HCT116 (cell line): ENCODE measurements at places on chromosomes 16 and 17. TPM values are rescaled to one million over a fixed set of nuclear protein-coding genes. Genes with fewer than 3 reads are reported as not detected.
A peak's percentile ranks its signal among the peaks of the same experiment; 100 is the strongest.

Gene KRT40
- not detected for total RNA-seq

DNA sequence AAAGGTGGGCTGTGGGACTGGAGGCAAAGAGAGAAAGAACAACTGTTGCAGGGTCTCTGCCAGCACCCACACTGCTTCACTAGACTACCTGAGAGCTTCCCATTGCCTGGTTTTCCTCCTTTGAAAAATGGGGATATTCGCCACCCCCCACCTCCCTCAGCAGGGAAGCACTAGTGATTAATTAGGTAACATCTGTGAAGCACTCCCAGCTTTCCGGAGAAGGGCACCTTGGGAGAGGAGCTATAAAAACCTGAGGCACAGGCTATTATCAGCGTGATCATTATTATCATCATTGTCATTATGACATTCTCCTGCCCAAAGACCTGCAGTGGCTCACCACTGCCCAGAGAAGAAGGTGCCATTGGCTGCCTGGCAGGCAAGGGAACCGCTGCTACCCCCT is 83.5 kb downstream of the XYLT1 start:
- DNase-seq, result no peak
- no peak overlapping the region for H3K27ac ChIP-seq
- H3K4me1 ChIP-seq, result no peaks in the 10 kb centered on the region

GRCh38 chr16:396199-396598 is 800 bp upstream of the NME4 start:
- peak overlapping the region; percentile 61 for H3K27ac ChIP-seq
- no peak for DNase-seq
- no peak overlapping the region for H3K4me3 ChIP-seq
- H3K27me3 ChIP-seq, result no peaks in the 10 kb centered on the region

DNA sequence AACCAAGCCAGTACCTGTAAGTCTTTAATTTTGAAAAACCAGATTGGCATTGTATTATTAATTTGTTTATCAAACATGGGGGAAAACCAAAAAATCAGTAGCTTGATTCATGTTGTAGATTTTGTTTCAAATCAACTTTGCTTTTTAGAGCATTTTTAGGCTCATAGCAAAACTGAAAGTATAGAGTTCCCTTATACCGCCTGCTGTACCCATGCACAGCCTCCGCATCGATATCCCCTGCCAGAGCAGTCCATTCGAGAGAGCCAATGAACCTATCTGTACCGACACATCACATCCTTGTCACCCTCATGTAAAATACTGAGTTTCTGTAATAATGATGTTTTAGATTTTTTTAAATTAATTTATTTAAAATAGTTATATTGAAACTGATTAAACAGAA is 16.2 kb upstream of the MRC2 start:
- peaks cover 34% of the 10 kb centered on the region for H3K36me3 ChIP-seq
- H3K27me3 ChIP-seq, result no peaks in the 10 kb centered on the region
- H3K4me1 ChIP-seq, result no peaks in the 10 kb centered on the region
- H3K27ac ChIP-seq, result no peak overlapping the region
- H3K4me3 ChIP-seq, result no peak overlapping the region

Gene MYCBPAP
- total RNA-seq, result not detected

DNA sequence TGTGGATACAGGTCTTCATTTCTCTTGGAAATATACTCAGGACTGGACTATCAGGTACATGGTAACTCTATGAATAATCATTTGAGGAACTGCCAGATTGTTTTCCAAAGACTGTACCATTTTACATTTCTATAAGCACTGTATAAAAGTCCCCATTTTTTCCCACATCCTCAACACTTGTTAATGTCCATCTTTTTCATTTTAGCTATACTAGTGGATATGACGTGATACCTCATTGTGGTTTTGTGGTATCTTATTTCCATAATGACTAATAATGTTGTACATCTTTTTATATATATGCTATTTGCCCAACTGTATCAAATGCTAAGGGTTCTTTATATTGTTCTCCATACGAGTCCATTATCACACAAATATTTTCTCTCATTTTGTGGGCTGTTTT is 22.9 kb downstream of the NUP88 start:
- H3K4me1 ChIP-seq, result no peaks in the 10 kb centered on the region
- peaks cover 60% of the 10 kb centered on the region for H3K36me3 ChIP-seq
- no peak overlapping the region for H3K27ac ChIP-seq
- DNase-seq, result no peak
- no peak overlapping the region for H3K4me3 ChIP-seq
- no peaks in the 10 kb centered on the region for H3K27me3 ChIP-seq

- H3K4me3 ChIP-seq, result no peak overlapping the region
- no peaks in the 10 kb centered on the region for H3K36me3 ChIP-seq
- no peak overlapping the region for H3K27ac ChIP-seq
- peaks cover 42% of the 10 kb centered on the region for H3K27me3 ChIP-seq
- no peaks in the 10 kb centered on the region for H3K4me1 ChIP-seq
These were observed 110.6 kb downstream of the GP2 start for GRCh38 chr16:20216591-20217217.

GRCh38 chr16:27823421-27823820 is 240.1 kb downstream of the GSG1L start:
- no peaks in the 10 kb centered on the region for H3K4me1 ChIP-seq
- no peak for DNase-seq
- no peak overlapping the region for H3K27ac ChIP-seq
- no peaks in the 10 kb centered on the region for H3K36me3 ChIP-seq
- H3K27me3 ChIP-seq, result peaks cover 13% of the 10 kb centered on the region; the same call in 1 of the 2 replicates
- H3K4me3 ChIP-seq, result no peak overlapping the region

DNA sequence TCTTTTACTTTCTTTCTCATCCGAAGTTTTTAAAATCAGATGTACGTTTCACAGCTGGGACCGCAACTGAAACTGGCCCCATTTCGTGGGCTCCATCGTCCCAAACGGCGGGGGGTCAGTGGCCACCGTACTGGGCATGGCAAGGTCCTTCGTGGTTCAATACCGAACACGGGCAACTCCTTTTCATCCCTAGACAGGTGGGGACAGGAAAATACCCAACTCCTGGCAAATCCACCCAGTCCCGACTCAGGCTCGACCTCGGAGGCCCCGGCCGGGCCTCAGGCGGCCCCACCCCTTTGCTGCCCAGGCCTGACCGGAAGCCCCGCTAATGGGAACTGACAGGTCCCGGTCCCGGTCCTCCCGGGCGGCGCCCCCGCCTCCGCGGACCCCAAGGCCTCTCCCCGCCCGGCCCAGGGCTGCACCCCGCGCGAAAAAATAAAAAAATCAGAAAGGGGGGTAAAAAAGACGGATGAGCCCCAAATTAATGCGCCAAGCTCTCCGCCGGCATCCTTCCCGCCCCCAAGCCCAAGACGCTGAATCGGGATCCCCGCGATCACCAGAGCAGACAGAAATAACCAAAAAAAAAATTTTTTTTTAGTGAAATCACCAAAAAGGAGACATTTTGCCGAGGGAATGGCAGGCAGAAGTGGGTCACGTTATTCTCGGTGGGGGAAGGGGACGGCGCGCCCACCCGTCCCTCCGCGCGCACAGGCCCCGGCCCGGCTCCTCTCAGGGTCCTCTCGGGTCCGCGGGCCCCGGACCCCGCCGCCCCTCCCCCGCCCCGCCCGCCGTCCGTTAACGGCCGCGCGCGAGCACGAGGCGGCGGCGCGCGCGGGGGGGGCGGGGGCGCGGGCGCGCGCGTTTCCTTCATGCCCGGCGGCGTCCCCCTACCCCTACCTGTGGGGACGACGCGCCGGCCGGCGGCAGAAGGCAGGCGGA is 562 bp downstream of the ZC3H7A start:
- peak overlapping the region; percentile 91 for H3K27ac ChIP-seq
- no peaks in the 10 kb centered on the region for H3K27me3 ChIP-seq
- DNase-seq, result no peak
- peaks cover 23% of the 10 kb centered on the region for H3K4me1 ChIP-seq
- H3K36me3 ChIP-seq, result no peaks in the 10 kb centered on the region

Gene SHBG
- total RNA-seq, result not detected

DNA sequence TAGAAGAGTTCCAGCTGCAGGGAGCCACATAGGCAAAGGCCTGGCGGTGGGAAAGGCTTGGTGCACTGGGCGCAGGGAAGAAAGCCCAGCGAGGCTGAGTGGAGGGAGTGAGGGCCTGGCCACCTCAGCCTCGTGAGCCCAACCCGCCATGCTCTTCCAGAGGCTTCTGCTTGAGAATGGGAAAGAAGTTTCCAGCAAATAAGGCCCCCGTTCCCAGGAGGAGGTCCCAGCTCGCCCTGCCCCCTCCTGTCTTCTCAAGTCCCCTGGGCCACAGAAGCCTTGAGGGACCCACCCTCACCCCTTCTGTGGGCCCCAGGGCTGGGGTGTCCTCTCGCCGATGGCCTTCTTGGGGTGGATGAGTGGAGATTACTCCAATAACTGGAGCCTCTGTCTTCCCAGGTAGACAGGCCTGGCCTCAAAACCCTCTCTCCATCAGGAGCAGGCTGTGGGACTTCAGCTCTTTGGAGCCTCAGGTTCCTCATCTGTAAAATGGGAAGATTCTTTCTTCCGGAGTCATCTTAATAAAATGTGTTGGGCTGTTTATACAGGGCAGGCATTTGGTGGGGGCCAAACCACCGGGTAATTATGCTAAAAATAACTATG is 933 bp upstream of the SNN start:
- H3K27me3 ChIP-seq, result no peaks in the 10 kb centered on the region
- H3K36me3 ChIP-seq, result no peaks in the 10 kb centered on the region
- no peak for DNase-seq
- peaks cover 27% of the 10 kb centered on the region for H3K4me1 ChIP-seq
- no peak overlapping the region for H3K4me3 ChIP-seq
- no peak overlapping the region for H3K27ac ChIP-seq
